ENCODE measurements at places on chromosomes 5 and 9. TPM values are rescaled to one million over a fixed set of nuclear protein-coding genes. Genes with fewer than 3 reads are reported as not detected.

- no peak for DNase-seq
- H3K4me3 ChIP-seq, result no peak overlapping the region
- no peaks in the 10 kb centered on the region for H3K4me1 ChIP-seq
- H3K36me3 ChIP-seq, result no peaks in the 10 kb centered on the region
Observed at GRCh38 chr5:110916381-110917049, 155.0 kb upstream of the TSLP start.

DNA sequence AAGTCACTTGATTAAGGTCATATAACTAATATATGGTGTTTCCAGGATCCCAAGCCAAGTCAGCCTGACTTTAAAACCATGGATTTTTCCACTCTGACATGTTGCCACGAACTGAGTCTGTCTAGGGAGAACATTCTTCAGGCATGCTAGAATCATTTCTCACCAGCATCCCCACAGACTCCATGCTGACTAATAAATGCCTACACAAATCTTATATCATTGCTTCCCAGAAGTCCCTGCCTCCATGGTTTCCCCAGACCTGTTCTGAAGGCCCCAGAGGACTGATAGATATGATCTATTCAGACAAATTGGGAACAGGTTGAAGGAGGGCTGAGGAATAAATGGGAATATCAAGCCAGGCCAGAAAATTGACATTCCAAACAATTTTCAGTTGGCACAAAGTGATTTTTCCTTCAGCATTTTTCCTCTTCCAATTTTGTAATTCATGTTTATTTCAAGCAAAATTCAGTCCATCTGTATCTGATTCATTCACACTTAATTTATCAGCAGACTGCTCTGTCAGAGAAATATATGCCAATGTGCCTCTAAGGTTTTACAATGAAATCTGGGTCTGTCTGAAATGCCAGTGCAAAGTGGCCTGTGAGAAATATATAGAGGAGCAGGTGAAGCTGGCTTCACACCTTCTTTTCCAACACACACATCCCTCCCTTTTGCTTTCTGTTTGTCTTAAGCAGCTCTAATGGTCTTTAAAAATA, 413.6 kb upstream of the TNC start:
- no peaks in the 10 kb centered on the region for H3K36me3 ChIP-seq
- peaks cover 15% of the 10 kb centered on the region for H3K27me3 ChIP-seq
- no peak overlapping the region for H3K27ac ChIP-seq
- no peak for DNase-seq

The FUT7 gene
- 2.8 TPM for total RNA-seq

The PLEKHG4B gene
- not detected for total RNA-seq
